ENCODE measurements at places on chromosomes 16 and 17.

GRCh38 chr17:81902023-81902652, at the start of gene NPB:
Gene NPB (plus strand): TSS chr17:81902238. CDS start chr17:81902278, 40 bp downstream.
- no peak for DNase-seq

- DNase-seq, result no peak
These were observed 69.0 kb downstream of the OR1D5 start for GRCh38 chr17:2994441-2994840.

DNA sequence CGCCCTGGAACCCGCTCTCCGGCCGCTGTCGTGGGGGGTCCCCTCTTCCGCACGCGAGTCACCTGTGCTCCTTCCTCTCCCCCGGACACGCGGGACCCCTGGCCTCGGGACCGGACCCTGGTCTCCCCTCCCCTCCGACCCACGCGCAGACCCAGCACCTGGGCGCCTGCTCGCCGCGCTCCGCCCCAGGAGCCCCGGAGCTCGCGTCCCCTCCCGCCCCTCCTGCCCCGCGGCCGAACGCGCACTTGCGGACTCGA, 762 bp downstream of the RAB40B start:
- no peak for DNase-seq

DNA sequence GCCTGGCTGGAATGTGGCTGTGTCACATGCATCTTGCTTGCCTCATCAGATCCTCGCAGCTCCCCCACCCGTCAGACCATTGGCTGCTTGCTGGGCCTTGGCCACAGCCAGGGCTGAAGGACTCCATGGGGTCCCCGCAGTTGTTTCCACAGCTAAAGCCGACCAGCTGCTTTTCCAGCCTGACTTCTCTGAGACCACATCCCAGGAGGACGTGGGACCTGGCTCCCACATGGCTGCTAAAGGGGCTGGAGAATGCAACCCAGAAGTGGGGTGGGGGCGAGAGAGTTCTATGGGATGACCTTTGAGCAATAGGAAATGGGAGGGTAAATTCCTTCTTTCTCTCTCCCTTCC, 193.8 kb downstream of the RAB11FIP4 start:
- DNase-seq, result no peak

DNA sequence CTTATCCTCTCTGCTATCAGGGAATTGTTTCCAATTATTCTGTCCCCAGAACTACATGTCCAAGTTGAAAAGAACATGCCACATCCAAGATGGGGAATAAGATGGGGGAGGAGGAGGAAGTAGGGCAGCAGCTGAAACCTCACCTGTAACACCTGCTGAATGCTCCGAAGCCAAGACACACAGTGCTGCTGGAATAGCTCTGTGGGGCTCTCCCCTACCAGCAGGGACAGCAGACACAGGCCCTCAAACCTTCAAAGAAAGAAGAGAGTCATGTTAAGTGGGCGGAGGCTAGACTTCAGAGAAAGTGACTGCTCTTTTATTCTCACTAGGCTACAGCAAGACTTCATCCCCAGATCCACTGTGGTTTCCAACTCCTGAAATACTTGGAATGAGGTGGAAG, 13.2 kb downstream of the PELP1 start:
- no peak for DNase-seq

DNA sequence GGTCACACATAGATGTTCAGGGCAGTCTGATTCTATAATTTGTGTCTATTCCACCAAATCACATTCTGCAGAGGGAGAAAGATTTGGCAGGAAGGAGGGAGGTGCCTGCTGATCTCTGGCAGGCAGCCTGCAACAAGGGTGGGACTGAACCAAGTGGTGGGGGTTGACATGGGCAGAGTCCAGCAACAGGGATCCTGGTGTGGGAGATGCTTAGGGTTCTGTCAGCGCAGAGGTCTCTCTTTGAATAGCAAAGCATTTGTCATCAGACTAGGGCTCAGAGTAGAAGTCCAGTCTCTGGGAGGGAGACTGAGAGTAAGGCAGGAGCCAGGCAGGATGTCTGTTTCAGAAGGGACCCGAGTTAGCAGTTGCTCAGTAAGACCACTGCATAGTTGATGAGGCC, 94.6 kb downstream of the UTP18 start:
- no peak for DNase-seq

DNA sequence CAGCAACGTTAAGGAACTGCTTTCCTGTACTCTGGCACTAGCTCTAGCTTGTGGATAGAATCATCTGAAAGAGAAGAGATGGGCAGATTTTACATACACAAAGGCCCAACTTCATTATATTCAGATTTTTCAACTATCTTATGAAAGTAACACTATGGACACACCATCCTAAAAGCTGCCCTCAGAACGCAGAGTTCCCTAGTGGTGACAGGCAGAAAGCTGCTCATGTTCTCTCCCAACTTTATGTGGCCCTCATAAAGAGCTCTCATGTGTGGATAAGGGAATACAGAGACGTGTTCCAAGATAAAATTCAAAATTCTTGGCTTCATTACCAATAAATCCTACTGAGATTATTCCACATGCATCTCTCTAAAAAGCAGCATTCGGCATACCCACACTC, 1.5 kb downstream of the CFAP20 start:
- DNase-seq, result no peak

- DNase-seq, result no peak
These were observed 19.5 kb downstream of the MPHOSPH6 start for GRCh38 chr16:82150549-82150948.

DNA sequence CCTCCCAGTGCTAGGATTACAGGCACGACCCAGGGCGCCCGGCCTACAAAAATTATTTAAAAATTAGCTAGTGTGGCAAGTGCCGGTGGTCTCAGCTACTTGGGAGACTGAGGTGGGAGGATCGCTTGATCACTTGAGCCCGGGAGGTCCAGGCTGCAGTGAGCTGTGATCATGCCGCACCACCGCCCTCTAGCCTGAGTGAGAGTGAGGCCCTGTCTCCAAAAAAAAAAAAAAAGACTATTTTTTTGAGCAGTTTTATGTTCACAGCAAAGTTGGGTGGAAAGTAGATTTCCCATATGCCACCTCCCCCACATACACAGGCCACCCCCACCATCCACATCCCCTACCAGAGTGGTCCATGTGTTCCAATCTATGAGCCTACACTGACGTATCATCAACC, 84.9 kb downstream of the MGAT5B start:
- no peak for DNase-seq

DNA sequence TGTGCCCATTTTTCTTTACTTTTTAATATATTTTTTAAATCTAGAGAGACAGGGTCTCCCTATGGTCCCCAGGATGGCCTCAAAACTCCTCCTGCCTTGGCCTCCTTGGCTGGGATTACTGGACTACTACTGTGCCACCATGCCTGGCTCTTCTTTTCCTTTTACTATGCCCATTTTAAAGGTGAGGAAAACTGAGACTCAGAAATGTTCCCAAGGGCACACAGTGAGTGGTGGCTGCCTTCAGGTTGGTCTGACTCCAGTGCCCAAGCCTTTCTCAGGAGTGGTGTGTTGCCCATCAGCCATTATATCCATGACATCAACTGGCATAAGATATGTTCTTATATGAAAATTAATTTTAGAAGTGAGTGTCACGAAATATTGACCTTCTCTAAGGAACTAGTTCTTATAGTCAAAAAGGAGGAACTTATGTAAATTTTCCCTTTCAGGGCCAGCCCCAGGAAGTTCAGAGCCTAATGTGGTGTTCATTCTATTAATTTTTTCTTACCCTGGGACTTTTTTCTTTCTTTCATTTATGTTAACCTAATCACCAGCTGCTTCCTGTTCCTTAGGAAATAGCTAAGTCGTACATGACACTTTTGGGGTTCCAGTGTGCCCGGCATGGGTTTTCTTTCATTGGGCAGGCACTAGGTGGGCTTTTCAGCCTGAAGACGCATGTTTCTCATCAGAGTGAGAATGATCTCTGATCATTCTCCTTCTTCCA, 17.9 kb upstream of the SPN start:
- DNase-seq, result no peak

DNA sequence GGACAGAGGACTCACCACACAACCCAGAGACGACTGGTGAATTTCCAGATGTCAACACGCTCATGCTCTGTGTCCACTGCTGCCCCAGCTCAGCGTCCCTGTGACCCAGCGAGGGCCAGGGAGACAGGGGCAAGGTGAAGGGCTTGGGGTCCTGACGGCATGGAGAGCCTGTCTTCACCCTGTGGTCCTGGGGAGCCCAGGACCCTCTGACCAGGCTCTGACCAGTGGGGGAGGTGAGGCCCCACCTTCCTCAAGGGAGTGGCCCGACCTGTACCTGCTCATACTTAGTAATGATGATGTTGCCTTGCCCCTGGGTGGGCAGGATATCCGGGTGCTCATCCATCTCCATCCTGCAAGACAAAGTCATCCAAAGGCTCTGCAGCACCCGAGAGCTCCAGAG, 39.8 kb downstream of the TNFRSF13B start:
- no peak for DNase-seq

DNA sequence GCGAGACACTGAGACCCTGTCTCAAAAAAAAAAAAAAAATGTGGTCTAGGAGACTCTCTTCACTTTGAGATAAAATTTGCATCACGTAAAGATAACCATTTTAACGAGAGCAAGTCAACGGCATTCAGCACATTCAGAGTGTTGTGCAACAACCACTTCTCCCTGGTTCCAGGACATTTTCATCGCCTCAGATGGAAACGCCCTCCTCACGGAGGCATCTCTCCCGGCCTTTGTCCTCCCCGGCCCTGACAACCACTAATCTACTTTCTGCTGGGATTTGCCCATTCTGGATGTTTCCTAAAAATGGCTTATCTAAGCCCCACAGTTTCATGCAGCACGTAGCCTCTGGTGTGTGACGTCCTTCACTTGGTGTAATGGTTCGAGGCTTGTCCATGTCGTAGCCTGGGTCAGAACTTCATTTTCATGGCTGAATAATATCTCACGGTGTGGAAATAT, 6.4 kb upstream of the NPRL3 start:
- DNase-seq, result no peak

DNA sequence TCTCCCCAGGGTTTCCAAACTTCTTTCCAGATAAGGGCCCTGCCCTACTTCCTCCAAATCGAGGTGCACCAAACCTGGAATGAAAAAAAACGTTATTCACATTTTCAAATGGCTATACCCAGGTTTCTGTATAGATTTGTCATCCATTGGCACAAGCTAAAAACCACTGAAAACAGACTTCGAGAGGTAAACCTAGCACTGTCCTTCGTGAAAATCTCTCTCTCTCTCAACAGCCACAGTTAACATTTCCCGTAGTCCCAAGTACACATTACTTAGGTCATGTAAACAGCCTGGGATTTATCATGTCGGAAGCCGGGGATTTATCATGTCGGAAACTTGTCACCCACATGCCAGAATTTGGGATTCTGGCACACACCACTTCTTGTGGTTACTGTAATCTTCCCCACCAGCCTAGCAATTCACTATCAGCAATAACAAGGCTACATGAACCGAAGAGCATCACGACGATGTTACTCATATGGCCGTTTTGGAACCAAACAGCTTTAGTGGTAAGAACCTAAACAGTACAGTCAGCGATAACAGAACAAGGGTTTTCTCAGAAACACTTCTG, 1.2 kb downstream of the DDX5 start:
- no peak for DNase-seq

GRCh38 chr17:6205525-6205924, 135.3 kb downstream of the WSCD1 start:
- no peak for DNase-seq

DNA sequence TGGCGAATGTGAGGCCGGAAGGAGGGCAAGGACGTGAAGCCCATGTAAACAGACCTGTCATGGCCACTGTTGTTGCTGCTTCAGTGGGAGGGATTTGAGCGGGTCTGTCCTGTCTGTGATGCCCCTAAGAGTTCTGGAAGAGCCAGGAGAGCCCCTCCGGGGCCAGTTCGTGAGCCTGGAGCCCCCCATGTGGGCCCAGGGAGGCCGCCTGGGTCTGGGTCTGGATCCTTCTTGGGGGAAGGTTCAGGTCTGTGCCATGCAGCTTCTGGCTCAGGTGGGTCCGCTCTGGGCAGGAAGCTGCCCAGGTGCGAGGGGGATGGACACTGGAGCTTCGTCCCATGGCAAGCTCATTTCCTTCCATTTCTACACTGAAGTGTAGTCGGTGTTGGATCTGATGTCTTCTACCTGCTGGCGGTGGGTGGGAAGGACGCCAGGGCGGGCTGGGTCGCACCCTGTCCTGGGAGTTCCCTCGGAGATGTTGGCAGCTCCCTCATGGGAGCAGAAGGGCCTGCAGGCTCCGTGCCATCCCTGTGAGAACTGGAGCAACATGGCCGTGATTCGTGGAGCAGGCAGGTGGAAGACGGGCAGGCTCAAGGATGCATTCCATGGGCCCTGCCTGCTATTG, 11.2 kb upstream of the WFIKKN1 start:
- DNase-seq, result no peak

DNA sequence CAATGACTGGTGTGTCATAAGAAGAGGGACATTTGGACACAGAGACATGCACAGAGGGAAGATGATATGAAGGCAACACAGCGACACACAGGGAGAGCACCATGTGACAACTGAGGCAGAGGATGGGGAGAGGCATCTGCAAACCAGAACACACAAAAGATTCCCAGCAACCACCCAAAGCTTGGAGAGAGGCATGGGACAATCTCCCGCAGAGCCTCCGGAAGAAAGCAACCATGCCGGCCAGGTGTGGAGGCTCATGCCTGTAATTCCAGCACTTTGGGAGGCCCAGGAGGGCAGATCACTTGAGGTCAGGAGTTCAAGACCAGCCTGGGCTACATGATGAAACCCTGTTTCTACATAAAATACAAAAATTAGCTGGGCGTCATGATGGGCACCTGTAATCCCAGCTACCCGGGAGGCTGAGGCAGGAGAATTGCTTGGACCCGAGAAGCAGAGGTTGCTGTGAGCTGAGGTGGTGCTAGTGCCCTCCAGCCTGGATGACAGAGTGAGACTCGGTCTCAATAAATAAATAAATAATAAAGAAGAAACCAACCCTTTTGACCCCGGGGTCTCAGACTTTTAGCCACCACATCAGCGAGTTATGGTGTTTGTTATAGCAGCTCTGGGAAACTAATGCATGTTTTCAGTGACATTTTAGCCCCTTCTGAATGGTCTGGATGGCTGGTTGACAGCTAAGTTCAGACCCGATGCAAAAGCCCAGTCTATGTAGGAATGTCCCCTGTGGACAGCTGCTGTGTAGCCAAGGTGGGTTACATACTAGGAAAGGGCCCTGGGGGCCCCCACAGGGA, 13.8 kb upstream of the PLCG2 start:
- no peak for DNase-seq

GRCh38 chr17:247767-248166, 66.3 kb upstream of the DOC2B start:
- no peak for DNase-seq

DNA sequence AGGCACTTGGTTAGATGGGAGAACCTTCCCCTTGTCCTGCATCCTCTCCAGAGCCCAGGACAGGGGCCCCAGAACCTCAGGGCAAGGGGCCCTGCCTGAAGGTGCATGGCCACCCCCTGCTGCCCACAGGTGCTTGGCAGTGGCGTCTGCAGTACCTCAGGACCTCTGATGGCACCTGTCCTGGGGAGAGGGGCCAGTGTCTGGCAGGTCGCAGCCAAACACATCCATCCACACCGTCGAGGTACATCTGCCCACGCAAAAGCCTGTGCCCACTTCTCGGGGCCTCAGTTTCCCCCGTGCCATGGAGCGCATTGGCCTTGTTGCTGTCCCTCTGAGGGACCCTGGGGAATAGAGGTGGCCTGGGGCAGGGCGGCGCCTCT, 9.3 kb downstream of the MAP2K3 start:
- DNase-seq, result no peak
